ENCODE measurements at places on chromosomes 5 and 9. TPM values are rescaled to one million over a fixed set of nuclear protein-coding genes. Genes with fewer than 3 reads are reported as not detected.

Gene ADAMTS13
- total RNA-seq = 2.8 TPM

Gene FRRS1L
- under 0.01 TPM for total RNA-seq

Gene ST8SIA4
- total RNA-seq = 20.9 TPM

Gene C5orf47
- not detected for total RNA-seq

Gene ABO
- total RNA-seq = not detected

Gene EFNA5
- total RNA-seq = 4.2 TPM

Gene DOCK8
- total RNA-seq = under 0.01 TPM

Gene ANKRD20A1
- total RNA-seq = not detected

Gene TAF7
- total RNA-seq = 81.4 TPM

Gene PCDHA1
- total RNA-seq = 0.09 TPM

Gene OR2V2
- total RNA-seq = not detected

Gene LAMC3
- total RNA-seq = under 0.01 TPM

Gene SAPCD2
- total RNA-seq = 5.7 TPM

Gene EGFL7
- total RNA-seq = 33.6 TPM

Gene LRRC19
- not detected for total RNA-seq

Gene FYB1
- not detected for total RNA-seq

All from smooth muscle cell of the umbilical artery (primary cell).